NB4 (cell line): ENCODE measurements at places on chromosomes 5 and 9.
A peak's percentile ranks its signal among the peaks of the same experiment; 100 is the strongest.

DNA sequence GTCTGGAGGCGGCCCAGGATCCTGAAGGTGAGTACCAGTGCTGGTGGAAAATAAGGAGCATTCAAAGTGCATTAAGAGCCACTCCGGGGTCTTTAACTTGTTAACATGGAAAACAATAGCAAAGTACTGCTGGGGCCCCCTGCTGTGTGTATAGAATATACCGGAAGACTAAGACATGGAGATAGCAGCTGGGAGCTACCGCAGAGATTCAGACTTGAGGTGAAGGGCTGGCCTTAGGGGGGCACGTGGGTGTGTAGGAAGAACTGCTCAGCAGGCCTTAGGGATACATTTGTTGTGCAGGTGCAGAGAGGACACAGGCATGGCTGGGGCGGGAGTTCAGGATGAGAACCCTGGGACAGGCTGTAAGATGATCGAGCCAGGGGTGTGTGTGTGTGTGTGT, 1.2 kb upstream of the DMRT1 start:
- peak; percentile 46 for DNase-seq

DNA sequence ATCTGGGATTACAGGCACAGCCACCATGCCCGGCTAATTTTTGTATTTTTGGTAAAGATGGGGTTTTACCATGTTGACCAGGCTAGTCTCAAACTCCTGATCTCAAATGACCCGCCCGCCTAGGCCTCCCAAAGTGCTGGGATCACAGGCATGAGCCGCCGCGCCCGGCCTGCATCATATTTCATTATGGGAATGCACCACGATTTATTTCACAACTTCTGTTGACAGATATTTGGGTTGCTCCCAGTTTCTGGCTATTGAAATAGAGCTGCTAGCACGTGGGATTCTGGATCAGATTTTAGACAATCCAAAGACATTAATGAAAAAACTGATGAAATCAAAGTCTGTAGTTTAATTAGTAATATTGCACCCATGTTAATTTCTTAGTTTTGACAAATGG, 48.4 kb upstream of the FUBP3 start:
- no peak for DNase-seq

- no peak for DNase-seq
Measured at GRCh38 chr9:127502706-127503378, 51.5 kb downstream of the LRSAM1 start.

GRCh38 chr9:137892424-137893191, 15.0 kb downstream of the CACNA1B start:
- DNase-seq: no peak

DNA sequence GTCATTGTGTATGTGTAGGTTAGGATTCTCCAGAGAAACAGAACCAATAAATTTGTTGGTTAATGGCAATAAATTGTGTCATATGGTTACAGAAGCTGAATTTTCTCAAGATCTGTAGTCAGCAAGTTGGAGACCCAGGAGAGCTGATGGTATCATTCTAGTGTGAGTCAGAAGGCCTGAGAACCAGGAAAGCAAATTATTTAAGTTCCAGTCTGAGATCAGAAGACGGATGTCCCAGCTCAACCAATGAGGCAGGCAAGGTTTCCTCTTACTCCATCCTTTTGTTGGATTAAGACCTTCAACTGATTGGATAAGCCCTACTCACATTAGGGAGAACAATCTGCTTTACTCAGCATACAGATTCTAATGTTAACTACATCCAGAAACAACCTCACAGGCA, 656.3 kb downstream of the ANXA1 start:
- no peak for DNase-seq

DNA sequence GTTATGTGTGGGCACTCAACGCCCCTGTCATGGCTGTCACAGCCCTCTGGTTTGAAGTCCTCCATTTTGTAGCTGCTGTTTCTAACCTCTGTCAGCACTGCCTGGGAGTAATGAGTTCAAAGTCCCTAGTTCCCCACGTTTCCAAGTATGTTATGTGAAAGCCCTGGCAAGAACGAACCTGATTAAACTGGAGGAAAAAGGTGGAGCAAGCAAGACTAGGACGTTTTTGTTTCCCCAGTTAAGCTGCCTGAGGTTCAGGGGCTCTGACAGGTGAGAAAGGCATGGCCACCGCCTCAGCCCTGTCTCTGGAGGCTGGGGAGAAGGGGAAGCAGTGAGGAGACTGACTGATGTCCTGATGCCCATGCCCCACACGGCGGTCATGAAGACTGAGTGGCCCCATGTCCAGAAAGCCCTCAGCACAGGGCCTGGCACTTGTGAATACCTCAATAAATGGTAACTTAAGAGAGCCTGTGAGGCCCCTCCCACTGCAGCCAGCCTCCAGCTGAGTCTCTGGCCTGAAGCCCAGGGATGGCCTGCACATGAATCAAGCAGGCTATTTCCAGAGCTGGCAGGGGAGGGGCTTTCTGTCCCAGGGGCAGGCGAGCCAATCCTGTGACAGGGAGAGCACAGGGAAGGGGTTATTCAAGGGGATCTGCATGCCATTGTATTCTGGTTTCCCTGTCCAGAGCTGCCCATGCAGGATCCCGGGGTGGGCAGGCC, 61.8 kb downstream of the PFDN1 start:
- DNase-seq: no peak
